ENCODE measurements at places on chromosomes 3 and 15. TPM values are rescaled to one million over a fixed set of nuclear protein-coding genes. Genes with fewer than 3 reads are reported as not detected.

The SERPINI2 gene
- not detected for total RNA-seq

The STRIT1 gene
- not detected for total RNA-seq

The PRTG gene
- total RNA-seq: 1.7 TPM

The CCR4 gene
- total RNA-seq: not detected

The TTLL13 gene
- total RNA-seq: not detected

The FSTL1 gene
- 752 TPM for total RNA-seq

The TGFBR2 gene
- 167 TPM for total RNA-seq

The MEIS2 gene
- 51.1 TPM for total RNA-seq

The FNDC3B gene
- total RNA-seq: 85.7 TPM

The GOLGA6L1 gene
- total RNA-seq: not detected

The ADAMTS7 gene
- total RNA-seq: 10.9 TPM

The SLC28A1 gene
- not detected for total RNA-seq

The EXOSC7 gene
- total RNA-seq: 31.9 TPM

The ITPKA gene
- total RNA-seq: 5.5 TPM

The CACNA2D3 gene
- under 0.01 TPM for total RNA-seq

The SIAH2 gene
- total RNA-seq: 20.5 TPM

The MESP2 gene
- total RNA-seq: 0.58 TPM

Measured in smooth muscle cell of trachea (primary cell).